ENCODE measurements at places on chromosomes 4 and X.

- peak; percentile 67 for DNase-seq
Measured at GRCh38 chr4:112818594-112818965, 181.6 kb downstream of the LARP7 start.

- no peak for DNase-seq
Measured at GRCh38 chr4:65014078-65014477, 604.8 kb upstream of the TECRL start.

GRCh38 chrX:137426695-137427425, 139.1 kb upstream of the ZIC3 start:
- DNase-seq = no peak

GRCh38 chrX:126551306-126551705, 1.3 kb downstream of the DCAF12L1 start:
- DNase-seq = no peak

DNA sequence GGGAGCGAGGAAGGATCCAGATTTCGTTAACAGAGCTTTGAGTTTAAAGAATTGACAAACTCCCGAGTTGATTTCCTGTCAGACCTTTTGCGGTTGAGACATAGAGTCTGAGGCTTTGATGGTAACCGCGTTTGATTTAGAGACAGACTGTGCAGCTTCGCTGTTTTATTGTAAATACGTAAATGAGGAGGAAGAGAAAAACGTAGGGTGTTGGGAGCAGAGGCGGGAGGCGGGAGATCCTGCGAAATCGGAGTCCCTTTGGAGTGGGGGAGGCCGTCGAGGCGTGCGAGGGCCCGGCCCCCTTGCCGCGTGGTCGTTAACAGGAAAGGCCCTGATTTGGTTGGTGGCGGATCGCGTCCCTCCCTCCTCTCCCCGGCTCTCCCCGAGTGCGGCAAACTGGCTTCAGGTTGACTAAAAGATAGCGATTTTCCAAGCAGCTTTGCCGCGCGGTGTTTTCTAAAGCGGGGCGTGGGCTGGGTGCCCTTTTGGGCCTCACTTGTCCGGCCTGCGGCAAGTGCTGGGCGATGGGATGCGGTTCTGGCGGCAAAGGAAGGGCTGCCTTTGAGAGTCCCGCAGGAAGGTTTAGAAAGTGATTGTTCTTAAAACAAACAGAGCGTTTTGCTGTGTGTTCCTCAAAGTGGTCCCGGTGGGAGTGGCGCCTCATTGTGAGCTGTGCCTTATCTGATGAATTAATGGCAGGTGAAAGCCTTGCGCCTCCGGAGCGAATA, 857 bp downstream of the SCML1 start:
- peak; percentile 15 for DNase-seq

DNA sequence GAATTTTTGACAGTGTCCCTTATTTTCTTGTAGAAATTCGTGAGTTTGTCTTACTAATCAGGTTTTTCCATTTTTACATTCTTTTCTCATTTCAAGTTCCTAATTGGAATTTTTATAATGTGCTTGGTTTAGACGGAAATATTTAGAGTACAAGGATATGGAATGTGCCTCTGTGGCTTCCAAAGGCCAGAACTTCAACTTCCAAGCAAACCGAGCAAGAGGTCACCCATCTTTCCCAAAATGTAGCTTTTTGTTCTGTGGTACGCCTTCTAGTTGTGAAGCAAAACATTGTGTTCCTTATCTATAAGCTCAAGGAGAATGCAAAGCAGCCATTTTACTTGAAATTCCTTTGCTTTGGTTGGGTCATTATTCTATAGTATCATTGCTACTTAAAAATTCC, 212.8 kb upstream of the PACRGL start:
- DNase-seq = no peak

DNA sequence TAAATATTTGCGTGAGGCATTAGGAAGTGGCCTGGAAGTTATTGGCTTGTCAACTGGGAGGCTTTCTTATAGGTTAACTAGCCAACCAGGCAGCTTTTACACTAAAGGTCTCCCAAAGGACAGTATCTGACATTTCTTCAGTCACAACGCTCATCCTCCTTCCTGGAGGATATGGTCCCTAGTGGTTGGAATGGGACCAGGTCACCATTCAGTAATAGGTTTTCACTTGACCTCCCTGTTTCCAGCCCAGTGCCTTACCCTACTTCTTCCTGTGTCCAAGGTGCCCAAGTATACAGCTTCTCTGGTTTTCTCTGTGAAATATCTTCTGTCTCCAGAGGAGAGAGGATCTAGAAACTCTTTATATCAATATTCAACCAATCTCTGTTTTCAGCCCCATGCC, 38.5 kb downstream of the RPS6KA3 start:
- DNase-seq = no peak

DNA sequence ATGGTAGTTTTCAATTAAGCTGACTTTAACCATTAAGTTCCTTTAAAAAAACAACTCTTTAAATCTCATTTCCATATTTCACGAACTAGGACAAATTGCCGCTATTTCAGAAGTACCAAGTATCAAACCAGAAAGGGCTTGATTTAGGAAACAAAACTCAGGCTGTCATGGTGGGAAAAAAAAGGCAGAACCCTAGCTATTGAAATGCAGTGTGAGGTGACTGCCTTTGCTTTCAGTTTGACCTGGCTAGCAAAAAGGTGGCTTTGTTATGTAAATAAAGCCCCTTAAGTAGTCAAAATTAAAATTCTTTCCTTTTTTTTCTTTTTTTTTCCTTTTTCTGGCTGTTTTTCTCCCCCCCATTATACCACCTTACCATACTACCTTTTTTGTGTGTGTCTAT, 40.6 kb upstream of the CYP2U1 start:
- no peak for DNase-seq

GRCh38 chrX:109656774-109657173, 31.8 kb upstream of the KCNE5 start:
- DNase-seq = no peak

DNA sequence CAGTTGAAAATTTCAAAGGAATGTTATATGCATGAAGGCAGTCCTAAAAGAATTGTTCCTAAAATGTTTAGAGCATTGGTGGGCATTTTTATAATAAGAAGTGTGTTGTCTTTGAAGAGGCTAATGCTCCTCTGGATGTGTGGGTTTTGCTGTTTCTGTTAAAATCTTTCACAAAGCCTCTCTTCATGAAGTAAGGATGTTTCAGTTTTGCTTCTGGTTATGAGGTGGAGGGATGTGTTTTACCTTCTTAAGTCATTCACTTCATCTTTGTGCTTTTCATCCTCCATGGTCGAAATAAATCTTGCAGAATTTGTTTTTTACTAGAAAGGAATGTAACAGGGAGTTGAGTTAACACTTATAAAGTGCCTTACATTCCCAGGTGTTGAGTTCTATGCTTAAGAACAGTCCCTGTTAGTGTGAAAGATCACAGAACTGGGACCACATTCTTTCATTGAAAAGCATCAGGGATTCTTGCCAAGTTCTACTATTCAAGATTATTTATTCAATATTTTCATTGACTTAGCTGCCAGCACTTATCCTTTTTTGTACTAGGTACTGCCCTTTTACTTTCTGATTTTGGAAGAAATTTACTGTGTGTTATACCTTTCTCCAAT, 21.1 kb downstream of the FHIP1A start:
- DNase-seq = no peak

DNA sequence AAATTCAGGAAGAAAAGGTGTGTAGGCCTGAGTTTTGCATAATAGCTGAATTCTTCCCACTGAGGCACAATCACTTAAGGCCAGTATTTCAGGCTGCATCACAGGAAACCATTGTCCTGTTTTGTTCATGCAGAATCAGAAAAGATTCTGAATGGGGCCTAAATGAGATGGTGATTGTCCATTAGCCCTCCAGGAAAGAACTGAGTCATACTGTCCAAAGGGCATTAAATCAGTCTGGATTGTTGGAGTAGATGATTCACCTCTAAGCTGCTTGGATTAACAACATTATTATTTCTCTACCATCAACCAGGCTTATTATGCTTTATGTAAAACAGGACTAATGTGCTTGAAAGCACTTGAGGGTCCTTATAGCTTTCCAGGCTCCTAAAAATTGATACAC, 36.2 kb downstream of the CT47B1 start:
- DNase-seq = no peak

GRCh38 chr4:101419336-101420135, 72.2 kb upstream of the PPP3CA start:
- DNase-seq = no peak

GRCh38 chr4:123609829-123610228, 213.2 kb downstream of the SPRY1 start:
- no peak for DNase-seq

DNA sequence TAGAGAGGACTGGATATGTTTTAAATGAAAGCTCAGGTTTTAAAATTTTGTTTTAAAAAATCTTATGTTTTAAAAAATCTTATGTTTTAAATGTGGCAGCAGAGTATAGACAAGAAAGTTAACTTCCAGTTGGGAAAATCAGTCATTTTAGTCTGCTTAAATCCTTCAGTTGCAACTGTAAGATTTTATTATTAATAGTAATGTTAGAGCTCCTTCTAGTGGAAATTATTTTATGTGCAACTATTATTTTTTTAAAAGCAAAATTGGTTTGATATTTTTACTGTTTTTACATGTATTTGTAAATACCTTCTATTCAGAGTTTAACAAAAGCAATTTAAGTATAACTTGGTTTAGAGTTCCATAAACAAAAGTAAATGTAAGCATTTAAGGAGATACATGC, 8.5 kb upstream of the NUDT6 start:
- DNase-seq = no peak

- DNase-seq = peak; percentile 25
Measured at GRCh38 chr4:159268607-159269006, 165.7 kb downstream of the RAPGEF2 start.

DNA sequence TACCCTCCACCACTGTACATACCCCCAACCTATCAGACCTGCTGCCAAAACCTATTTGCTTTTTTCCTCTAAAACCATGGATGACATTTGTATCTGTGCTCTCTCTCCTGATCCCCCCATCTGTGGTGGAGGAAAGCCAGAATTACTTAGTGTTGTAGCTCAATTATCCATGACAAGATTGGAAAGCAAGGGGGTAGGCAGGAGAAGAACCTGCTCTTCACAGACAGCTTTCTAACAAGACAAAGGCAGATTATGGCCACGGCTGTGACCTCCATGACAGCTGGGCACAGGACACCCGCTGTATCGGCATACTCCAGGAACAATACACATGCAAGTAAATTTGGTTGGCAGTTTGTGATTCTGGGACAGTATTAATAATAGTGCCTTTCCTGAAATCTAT, 186.7 kb downstream of the ENOX2 start:
- DNase-seq = no peak

Measured in Ammon's horn (tissue), 1 donor.